ENCODE measurements at places on chromosomes 3 and 15. TPM values are rescaled to one million over a fixed set of nuclear protein-coding genes. Genes with fewer than 3 reads are reported as not detected.
A peak's percentile ranks its signal among the peaks of the same experiment; 100 is the strongest.

DNA sequence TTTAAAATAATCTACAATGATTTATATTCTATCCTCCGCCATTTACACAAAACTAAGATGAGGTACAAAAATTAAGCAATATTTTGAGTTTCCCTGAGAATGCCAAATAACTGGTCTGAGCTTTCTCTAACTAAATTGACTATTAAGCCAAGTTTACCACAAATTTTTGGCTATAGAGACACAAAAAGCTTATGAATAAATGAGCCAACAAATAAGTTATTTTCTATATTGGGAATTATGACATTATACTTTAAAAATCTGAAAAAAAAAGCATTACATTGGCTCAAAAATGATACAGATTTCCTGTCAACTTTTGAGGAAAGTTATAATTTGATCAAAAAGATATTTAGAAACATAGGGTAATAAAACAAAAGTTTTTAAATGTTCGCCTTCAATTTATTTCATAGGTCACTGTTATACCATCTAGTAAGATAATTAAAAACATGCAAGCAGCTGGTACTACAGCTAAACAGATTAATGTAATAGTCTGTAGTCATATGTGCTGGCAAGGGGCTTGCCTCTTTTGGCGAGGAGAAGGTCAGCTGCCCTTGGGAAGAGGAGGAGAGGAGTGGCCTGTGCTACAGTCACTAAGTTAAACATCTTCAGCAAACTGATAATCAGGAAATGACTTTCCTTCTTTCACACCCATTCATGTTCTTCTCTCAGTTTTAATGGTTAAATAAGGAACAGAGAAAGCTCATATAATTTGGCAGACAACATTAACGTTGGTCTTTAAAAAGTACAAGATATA is 318.5 kb downstream of the TBC1D5 start:
- DNase-seq = no peak

GRCh38 chr15:96554541-96554940 is 224.0 kb downstream of the NR2F2 start:
- DNase-seq = no peak

- DNase-seq = no peak
Measured at GRCh38 chr3:134312072-134312872, 61.6 kb upstream of the RYK start.

DNA sequence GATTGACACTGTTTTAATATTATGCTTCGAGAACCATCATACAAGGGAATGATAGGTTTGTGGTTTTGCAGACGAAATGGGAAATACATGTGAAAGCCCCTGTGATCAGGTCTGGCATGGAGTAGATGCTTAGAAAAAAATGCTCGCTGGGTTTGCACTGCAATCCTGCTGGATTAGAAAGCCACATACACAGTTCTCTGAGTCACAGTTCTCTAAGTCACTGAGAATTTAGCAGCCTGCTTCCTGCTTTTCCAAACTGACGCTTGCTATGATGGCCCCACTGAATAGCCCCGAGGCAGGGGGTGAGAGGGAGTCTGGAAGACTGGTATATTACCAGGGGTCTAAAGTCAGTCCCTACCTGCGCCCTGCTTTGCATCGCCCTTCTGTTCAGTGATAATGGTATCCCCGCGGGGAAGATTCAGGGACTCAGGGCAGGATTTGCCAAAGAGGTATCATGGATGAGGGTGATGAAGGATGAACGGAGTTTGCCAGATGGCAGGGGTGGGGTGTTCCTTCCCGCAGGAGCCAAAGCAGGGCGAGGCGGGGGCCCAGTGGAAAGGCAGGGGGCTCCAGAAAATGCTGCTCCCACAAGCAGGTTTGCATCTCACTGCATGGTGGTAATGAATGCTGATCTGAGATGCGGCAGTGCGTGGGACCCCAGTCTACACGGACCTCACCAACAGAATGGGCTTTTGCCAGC is 82.3 kb downstream of the IQSEC1 start:
- no peak for DNase-seq

DNA sequence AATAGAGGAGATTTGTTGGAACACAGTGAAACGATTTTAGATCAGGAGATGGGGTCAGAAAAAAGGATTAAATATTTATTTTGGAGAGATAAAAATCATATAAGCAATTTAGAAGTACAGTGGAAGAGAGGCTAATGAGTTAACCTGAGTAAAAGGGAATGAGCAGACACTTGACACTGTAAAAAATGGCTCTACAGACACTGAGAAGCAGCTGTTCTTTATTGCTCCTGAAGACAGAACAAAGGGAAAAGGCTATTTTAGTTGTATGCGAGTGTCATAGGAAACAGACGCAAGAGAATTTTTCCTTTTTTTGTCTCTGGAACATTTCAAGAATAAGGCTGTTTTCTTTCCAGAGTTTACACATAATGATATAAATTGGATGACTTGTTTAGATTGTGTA is 34.3 kb downstream of the ASTE1 start:
- DNase-seq = no peak

GRCh38 chr3:56042326-56042951 is 425.8 kb downstream of the ERC2 start:
- DNase-seq = no peak

- DNase-seq = no peak
Measured at GRCh38 chr3:111812701-111813100, 46.4 kb upstream of the PHLDB2 start.

DNA sequence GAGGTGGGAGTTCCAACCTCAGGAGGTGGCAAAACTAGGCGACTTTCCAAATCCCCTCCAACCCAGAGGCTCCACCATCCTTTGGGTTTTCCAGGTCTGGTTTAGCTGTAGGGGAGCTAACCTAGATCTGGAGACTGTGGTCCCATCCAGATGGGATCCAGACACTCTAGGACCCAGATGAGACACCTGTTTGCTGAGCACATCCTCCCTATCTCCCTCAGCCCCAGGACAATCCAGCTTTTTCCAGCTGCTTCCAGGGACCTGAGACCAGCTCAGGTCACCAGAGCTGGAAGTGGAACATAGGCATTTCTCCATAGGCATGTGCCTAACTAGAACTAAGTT is 18.2 kb downstream of the CRTAP start:
- DNase-seq = no peak

DNA sequence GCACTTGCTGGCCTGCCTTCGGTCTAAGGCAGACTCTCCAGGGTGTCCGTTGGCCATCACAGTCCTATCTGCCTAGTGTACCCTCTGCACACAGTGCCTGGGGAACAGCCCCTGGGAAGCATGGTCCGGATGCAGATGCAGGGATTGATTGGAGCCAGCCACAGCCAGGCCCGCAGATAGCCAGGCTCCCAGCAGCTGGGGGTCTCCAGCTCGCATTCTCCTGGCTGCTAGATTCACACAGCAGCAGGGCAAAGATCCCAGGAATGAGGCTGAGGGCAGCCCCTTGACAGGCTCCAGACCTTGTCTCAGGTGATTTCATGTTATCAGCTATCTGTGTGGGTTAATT is 41.4 kb downstream of the IRAK2 start:
- DNase-seq = no peak

GRCh38 chr15:80915472-80915871 is 74.1 kb downstream of the MESD start:
- no peak for DNase-seq

GRCh38 chr3:66577426-66578203 is 76.8 kb upstream of the LRIG1 start:
- DNase-seq = no peak

GRCh38 chr3:147415874-147416273 is 6.7 kb downstream of the ZIC1 start:
- no peak for DNase-seq

GRCh38 chr3:194091141-194091540 is 44.8 kb upstream of the HES1 start:
- no peak for DNase-seq

- DNase-seq = no peak
Measured at GRCh38 chr3:49716169-49716568, 3.3 kb downstream of the AMIGO3 start.

- no peak for DNase-seq
Measured at GRCh38 chr15:78950343-78950742, 5.5 kb upstream of the CTSH start.

DNA sequence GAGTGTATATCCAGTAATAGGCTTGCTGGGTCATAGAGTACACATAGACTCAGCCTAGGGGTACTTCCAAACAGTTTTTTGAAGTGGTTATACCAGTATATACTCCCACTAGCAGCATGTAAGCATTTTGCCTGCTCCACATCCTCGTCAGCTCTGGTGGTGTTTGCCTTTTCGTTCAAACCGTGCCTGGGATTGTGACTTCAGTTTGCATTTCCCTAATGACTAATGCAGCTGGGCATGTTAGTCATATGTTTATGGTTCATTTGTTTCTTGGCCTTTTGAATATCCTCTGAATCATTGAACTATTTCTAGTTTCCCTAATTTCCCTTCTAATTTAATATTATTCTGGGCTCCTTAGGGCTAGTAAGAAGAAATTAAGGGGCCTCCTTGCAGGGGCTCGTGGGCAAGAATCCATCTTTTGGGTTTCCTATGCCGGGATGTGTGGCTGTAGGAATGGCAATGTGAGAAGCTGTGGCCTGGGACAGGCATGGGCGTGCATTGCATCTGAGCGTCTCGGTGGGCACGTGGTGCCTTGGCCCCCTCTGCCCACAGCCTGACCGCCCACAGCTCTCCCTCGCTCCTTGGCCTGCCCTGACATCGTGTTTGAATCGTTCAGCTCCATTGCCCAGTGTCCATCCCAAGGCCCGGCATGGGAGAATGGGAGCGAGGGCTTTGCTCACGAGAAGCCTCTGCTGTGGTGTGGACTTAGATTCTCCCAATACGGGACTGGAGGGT is 26.4 kb downstream of the FAH start:
- peak; percentile 30 for DNase-seq

GRCh38 chr15:70829371-70830166 is 24.4 kb downstream of the LARP6 start:
- DNase-seq = no peak

DNA sequence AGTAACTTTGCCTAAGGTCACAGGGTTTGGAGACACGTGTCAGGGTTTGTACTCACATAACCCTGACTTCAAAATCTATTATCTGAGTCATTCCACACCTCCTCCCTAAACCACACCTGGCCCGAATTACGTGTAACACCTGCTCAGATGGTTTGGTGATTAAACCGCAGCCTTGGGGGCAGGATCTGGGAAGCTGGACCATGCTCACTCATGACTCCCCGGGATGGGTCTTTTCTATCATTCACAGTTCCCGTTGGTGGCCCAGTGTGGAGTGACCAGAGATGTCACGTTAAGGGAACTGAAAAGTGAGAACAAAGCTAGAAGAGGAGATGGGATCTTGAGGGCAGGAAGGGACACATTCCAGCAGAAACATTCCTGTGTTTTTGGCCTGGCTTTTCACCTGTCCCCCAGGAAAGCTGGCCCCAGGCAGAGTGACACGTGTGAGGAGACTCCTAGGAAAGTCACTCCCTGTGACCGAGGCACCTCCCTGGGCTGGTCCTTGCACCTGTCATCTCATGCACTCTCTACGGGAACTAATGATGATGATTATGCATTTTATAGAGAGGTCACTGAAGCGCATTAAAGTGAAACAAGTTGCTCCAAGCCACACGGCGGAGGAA is 75.4 kb upstream of the POMGNT2 start:
- DNase-seq = no peak

- DNase-seq = no peak
Measured at GRCh38 chr15:87919064-87919463, 337.5 kb downstream of the NTRK3 start.

- DNase-seq = no peak
Measured at GRCh38 chr15:100174904-100175275, 166.9 kb downstream of the ADAMTS17 start.

- DNase-seq = no peak
Measured at GRCh38 chr3:119990888-119991287, 103.4 kb downstream of the GSK3B start.

- DNase-seq = no peak
Measured at GRCh38 chr3:150798122-150798618, 35.2 kb upstream of the SIAH2 start.

GRCh38 chr3:177831361-177831760 is 634.1 kb upstream of the TBL1XR1 start:
- DNase-seq = no peak

Gene APPL1
- total RNA-seq = 53.8 TPM

Gene CLDN11
- 2.7 TPM for total RNA-seq

Gene VILL
- total RNA-seq = 11.5 TPM

Gene ADCY5
- 104 TPM for total RNA-seq

Gene HIGD2B
- total RNA-seq = not detected

Gene LRRC3B
- not detected for total RNA-seq

Gene SERINC4
- total RNA-seq = not detected

Gene ZNF662
- 12.6 TPM for total RNA-seq
